ENCODE measurements at places on chromosomes 3 and 15.
A peak's percentile ranks its signal among the peaks of the same experiment; 100 is the strongest.

DNA sequence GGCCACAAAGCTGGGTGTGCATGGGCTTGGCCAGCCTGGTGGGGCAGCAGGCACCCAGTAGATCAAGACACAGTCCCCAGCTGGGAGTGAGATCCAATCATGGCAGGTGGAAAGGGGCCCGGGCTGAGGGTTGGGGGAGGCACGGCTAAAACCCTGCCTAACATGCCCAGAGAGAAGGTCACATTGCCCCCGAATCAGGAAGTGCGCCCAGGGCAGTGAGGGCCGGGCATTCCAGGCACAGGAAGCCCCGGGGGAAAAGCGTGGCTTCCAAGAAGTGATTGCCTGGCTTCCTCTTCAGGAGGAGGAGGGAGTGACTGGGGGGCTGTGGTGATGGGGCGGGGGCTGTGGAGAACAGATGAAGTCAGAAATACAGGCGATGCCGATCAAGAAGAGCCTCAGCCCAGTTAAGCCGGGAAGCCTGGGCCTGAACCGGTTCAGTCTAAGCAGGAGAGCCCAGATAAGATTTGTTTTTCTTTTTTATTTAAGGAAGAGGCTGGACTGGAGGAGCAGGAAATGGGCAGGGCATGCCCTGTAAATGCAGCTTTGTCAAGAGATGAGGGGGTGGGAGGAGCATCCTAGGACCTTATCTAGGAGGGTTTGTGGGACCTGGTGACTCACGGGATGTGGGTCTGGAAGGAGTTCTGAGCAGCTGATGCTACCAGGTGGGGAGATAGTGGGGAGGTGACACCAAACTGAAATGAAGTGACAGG is 83.9 kb downstream of the CHSY1 start:
- peak; percentile 11 for DNase-seq

- no peak for DNase-seq
Measured at GRCh38 chr15:39591141-39591895, 10.4 kb downstream of the THBS1 start.

- DNase-seq, result no peak
Measured at GRCh38 chr3:194136519-194137007, 615 bp downstream of the HES1 start.

DNA sequence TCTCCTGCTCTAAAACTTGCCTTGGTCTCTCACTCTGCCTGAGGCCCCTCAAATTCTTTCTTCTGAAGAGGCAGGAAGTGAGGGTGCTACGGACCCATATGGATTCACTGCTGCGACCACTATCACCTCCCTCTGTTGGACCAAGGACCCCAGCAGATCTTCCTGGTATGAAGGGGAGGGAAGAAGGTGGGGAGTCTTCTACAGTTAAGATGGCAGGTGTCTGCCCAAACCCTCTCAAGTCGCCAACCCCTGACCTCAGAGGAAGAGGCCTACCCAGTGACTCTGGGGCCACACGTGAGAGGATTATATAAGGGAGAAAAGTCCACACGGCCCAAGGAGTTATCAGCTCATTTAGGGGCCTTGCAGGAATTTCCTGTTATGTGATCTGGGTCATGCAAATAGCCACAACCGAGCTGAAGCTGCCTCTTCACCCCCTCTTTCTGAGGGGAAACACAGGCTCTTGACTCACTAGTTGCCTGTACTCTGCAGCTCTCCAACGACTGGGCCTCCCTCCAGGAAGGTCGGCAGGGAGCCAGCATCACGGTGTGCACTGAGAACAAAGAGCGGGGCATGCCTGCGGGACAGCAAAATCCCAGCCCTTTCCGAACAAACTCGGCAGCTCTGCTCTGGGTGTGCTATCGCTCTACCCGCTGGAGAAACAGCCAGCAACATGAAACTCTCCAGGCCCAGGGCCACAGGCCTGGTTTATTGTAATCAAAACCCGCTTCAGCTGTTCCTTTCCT is 116.0 kb downstream of the XXYLT1 start:
- DNase-seq, result no peak

- peak; percentile 39 for DNase-seq
Measured at GRCh38 chr3:171772427-171773056, 37.7 kb downstream of the PLD1 start.

DNA sequence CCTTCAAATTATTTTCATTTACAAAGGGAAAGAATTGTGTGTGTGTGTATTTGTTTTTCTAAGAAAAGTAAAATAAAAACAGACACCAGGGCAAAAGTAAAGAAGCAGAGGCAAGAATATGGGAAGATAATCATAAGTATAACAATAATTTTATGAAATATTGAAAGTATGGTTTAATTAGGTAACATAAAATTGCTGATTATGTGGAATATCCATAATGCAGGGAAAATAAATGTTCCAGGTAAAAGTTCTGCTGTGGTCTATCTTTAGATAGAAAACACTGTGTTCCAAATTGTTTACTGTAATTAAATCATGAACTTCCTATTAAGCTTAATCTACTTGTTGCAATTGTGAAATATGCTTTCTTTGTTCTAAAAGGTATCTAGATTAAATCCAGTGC is 25.7 kb upstream of the KCNMB2 start:
- no peak for DNase-seq

- DNase-seq, result no peak
Measured at GRCh38 chr3:139457066-139457465, 19.2 kb downstream of the RBP2 start.

DNA sequence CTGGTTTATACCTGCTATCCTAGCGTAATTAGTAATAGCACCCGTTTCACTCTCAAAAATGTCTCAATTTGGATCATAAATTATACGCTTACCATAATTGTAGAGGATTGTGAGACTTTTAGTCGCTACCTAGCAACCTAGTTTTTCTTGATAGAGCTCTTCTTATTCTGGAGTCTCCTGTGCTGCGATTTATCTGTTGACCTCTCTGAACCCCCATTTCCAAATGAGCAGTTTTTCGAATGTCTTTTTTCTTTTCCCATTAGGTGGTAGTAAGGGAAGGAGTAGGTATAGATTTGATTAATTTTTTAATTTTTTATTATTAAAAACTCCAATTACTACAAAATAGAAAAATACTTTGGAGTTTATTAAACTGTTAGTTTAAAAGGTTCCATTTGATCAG is 10.6 kb downstream of the SETD5 start:
- no peak for DNase-seq

- DNase-seq, result no peak
Measured at GRCh38 chr15:69731081-69731330, 278.4 kb downstream of the RPLP1 start.

DNA sequence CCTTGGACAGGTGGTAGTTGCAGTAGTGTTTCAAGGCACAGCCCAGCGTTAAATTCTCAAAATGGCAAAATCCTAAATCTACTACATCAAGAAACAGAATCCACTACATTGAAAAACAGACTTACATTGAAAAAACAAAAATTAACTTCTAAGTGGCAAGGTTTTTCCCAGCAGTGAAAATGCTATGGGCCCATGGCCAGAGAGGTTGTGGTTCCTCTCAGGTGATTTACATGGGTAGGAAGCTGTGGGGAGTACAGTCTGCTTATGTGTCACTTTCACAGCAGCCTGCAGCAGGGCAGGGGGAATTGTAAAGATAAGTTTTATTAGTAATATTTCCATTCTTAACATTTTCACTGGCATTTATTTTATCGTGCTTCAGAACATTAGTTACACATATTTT is 24.9 kb downstream of the TTC14 start:
- no peak for DNase-seq

DNA sequence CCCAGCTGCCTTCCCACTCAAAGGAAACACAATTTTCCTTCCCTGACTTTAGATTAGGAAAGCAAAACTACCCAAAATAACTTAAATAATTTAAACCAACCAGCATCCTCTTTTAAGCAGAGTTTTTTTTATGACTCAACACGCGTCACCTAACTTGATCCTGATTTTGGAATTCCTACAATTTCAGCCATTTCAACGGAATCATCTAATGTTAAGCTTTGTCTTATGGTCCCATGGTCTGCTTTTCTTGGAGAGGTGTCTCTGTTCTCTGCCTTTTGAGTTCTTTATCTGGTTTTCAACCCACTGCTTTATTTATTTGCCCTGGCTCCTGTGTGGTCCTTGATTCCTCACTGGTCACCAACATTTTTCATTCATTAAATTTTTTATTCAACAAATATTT is 219.2 kb upstream of the ARHGEF26 start:
- no peak for DNase-seq
